ENCODE measurements at places on chromosomes 13 and 19.

GRCh38 chr13:74158028-74158427 lies 23.8 kb upstream of the KLF12 start:
- DNase-seq = no peak

DNA sequence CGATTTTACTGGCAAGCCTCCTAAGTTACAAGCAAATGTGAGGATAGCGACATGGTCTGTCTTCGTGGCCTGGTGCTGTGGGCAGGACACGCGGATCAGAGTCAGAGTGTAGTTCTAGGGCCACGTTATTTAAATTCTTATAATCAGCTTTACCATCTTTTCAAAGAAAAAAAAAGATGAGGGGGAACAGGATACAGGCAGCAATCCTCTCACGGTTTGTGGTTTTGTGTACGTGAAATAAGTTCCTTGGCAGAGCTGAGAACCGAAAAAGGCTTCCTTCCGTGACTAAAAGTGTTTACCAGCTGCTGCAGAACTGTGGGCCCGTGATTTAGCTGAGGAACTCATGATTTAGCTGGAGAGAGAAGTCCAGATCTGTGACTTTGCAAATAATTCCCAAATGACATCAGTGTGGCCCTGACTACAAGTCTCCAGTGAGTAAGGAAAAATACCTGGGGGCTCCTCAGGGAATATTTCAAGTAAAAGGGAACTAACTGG lies 27.2 kb downstream of the RCBTB2 start:
- DNase-seq = no peak

DNA sequence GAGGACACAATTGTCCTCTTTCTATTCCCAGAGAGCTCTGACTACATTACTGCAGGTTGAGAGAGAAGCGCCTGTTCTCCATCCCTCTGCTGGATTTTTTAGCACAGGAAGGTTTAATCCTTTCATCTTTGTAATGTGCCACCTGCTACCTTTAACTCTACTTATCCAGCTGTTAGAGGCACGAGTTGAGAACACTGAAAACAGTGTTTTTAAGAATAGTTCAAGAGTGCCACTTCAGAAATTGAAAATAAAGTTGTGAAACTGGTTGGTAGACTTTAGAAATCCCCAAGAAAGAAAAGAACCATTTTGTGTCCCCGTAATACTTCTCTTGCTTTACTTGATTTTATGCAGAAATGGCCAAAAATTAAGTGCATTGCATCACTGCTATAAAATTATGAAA lies 20.6 kb downstream of the FREM2 start:
- DNase-seq = no peak

- no peak for DNase-seq
Observed at GRCh38 chr13:33743438-33744368, 74.2 kb upstream of the RFC3 start.

GRCh38 chr13:110340812-110341444 lies 33.8 kb downstream of the COL4A2 start:
- no peak for DNase-seq

GRCh38 chr13:87120476-87120875 lies 550.7 kb upstream of the SLITRK5 start:
- no peak for DNase-seq

- no peak for DNase-seq
Observed at GRCh38 chr13:21014139-21014501, 47.3 kb downstream of the LATS2 start.

- no peak for DNase-seq
Observed at GRCh38 chr13:41470196-41470595, 12.8 kb downstream of the RGCC start.
